ENCODE measurements at places on chromosomes 13 and 19.

DNA sequence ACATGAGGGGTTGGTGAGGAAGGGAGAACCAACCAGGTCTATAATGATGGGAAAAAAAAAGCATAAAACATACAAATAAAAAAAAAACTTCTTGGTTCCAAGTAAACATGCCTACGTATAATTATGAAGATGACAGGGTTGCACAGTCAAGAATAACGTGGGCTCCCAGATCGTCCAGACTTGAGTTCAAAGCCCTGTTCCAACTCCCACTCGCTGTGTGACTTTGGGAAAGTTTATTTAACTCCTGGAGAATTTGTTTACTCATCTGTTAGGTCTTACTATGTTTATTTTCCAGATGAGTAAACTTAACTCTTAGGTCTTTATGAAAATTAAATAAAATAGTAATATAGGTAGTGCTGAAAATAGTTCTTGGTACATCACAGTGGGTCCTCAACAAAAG is 13.8 kb downstream of the STARD13 start:
- no peak for DNase-seq

GRCh38 chr13:27137759-27138158 is 33.9 kb downstream of the USP12 start:
- DNase-seq, result no peak

DNA sequence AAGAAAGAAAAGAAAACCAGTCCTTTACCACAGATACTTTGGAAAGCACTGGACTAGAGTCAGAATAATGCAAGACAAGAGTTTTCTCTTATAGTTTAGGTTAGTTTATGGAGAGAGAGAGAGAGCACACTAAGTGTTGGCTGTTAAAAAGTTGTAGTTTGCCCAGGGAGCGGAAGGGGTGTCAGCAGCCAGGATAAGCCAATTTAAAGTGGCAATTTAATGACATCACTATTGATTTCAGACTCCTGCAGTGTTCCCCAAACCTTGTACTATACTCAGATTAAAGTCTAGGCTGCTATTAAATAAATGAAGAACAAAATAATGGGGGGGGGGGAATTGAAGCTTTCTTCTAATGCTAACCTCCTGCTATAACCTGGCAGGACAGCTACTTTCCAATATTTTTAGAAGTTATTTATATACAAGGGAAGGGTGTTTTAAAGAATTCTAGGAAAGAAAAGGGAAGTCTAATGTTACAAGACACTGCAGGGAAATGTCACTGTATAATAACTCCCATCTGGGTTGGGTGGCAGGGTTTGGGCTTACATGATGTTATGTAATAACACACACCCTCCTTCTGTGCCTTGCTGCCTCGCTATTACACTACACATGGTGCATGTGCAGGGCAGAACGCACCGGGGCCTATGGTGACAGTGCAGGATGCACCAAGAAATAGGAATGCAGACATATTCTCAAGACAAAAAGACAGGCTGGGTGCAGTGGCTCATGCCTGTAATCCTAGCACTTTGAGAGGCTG is 19.9 kb downstream of the TPT1 start:
- no peak for DNase-seq

DNA sequence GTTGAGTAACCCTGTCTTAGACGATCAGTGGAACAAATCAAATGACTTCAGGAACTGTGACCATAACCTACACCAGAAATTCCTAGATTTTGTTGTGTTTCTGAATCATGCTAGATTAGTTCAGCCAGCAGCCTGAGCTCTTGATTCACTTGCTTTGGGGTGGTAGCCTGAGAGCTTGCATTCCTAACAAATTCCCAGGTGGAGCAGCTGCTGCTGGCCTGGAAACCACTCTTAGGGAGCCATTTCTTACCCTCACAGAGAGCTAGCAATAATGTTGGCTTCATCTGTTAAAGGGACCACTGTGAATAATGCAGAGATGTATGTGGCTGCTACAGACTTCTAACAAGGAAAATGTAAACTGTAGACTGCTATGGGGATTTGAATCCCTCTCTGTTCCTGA is 388.1 kb upstream of the PRR20A start:
- DNase-seq, result no peak

DNA sequence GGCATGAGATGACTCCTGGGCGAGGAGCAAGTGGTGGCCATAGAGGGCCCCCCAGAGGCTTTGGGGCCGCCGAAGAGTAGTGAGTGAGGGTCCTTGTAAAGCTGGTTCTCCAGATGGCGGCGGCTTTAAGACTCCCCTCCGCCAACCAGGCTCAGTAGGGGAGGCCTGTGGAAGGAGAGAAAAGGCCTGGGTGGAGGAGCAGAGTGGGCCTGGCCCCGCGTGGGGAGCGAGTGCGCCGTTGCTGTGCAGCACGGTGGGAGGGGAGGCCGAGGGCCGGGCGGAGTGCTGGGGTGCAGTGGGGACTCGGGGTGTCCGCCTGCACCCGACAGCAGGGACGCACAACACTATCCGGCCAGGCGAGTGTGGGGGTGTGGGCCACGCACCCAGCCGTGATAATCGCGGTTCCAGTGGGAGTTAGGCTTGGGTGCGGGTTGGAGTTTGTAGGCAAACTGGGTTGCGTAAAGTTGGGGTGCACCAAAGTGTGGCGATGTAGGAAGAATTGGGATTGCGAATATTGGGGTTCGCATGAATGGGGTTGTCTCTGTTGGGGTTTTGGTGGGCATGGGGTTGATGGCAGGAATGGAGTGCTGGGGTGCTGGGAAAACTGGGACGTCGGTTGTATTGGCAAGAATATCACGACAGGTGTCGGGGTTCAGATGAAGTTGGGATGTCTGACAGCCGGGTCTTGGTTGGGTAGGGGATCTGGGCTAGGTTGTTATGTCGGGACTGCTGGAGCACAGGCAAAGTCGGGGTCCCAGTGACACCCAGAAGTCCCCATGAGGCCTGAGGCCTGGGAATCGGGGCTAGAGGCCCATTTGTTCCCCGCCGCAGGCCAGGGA is 687 bp upstream of the CIRBP start:
- no peak for DNase-seq

DNA sequence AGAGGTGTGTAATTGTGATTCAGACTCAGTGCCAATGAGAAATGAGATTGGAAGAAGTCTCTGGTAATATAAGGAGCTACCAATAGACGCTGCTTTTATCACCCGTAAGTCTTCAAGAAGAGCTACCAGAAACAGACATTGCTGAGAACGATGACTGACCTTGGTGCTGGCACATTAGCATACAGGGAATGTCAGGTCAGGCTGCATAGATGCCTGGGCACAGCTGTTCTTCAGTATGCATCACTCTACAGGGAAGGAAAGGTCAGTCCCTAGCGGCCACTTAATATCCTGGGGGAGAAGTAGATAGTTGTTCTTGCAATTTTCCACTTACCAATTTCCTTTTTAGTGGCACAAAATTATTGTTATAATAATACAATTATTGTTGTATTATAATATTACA is 380.4 kb downstream of the PCDH9 start:
- DNase-seq, result no peak

- DNase-seq, result no peak
Observed at GRCh38 chr13:111865046-111865445, 201.9 kb upstream of the SOX1 start.

- no peak for DNase-seq
Observed at GRCh38 chr13:44118881-44119280, 239.2 kb downstream of the LACC1 start.

- DNase-seq, result no peak
Observed at GRCh38 chr13:106623799-106624460, 56.0 kb upstream of the ARGLU1 start.

DNA sequence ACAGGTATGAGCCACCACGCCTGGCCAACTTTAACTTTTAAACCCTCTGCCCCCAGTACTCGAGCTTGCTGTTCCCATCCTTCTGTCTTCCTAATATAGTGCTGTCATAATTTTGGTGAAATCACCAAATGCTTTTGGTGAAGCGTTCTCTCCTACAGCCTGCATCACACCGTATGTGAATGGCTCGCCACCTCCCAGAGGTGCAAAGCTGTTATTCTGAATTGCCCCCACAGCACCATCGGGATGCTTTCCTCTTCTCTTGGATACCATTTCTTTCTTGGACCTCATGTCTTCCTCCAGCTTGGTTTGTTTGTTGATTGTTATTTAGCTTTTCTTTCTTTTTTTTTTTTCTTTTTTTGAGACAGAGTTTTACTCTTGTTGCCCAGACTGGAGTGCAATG is 53.0 kb upstream of the XPO4 start:
- DNase-seq, result no peak

DNA sequence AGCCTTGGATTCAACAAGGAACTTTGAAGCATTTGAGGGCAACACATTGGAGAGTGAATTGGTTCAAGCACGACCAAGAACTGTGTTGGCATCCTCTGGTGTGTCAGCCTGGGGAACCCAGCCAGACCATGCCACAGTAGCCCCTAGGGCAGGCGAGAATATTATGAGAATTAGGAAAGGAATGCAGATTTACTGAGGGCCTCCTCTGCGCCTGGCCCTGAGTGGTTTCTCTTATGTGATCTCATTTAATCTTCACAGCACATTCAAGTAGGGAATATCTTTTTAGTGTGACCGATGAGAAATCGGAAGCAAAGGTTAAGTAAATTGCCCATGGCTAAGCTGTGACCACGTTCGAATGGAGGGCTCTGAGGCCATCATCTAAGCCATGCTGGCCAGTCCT is 15.3 kb upstream of the ERICH6B start:
- no peak for DNase-seq

DNA sequence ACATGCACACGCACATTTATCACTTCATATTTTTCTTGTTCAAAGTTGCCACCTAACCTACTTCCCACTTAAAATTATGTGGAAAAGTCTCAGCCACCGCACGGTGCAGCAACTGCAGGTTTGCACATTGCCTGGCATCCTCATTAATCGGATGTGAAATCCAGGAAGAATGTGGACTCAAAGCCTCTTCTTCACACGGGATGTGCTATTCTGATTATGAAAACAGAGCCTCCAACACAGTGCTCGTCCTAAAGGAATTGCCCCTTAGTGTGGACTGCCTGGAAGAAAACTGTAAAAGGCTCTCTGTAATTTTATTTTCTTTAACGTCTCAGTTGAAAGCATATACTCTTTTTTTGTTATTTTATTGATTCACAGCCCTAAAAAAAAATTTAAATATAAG is 1303.5 kb downstream of the EFNB2 start:
- no peak for DNase-seq

- DNase-seq, result no peak
Observed at GRCh38 chr13:38518328-38518727, 168.5 kb upstream of the FREM2 start.

DNA sequence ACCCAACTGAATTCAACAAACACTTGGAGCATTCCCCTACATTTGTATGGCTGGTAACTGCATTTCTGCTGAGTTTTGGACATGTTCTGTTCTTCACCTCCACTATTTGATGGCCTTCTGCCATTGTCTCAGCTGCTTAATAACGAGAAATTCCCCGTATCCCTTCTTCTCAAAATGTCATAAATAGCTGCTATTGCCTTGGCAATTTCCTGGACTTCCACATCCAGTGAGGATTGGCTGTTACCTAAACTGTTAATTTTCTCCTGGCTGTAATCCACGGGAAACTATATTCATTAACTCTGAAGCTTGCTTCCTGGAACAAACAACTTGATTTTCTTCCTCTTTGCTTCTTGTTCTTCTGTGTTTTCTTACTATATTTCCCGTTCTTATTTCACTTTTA is 69.5 kb upstream of the TDRD3 start:
- DNase-seq, result no peak

GRCh38 chr19:19232261-19232721 is 20.5 kb downstream of the NCAN start:
- DNase-seq, result no peak

DNA sequence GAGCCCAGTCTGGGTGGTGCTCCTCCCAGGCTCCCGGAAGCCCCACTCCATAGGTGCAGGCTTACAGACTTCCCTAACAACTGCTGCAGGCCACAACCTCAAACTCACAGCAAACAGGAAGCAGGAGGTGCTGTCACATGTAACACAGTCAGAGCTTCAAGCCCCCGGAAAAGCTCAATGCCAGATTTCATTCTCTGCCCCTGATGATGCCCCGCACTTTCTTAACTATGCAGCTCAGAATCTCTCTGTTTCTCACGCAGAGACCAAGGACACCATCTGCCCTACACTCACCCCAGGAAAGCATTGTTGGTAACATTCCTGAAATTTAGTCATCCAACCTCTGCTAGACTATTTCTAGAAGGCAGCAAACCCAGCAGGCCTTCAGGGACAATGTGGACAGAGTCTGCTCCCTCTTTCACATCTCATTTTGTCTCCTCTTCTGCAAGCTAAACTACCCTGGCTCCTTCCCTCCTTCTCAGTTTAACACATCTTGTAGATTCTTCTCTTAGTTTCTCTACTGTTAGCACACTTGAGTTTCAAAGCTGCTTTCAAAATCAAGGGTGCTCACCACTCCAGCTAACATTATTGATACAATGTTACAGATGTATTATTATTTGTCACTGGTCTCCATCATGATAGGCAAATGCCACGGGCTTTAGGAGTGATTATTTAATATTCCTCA is 162.5 kb downstream of the KCTD12 start:
- DNase-seq, result peak; percentile 61

GRCh38 chr13:51585696-51586095 is 1.4 kb downstream of the WDFY2 start:
- DNase-seq, result peak; percentile 8

DNA sequence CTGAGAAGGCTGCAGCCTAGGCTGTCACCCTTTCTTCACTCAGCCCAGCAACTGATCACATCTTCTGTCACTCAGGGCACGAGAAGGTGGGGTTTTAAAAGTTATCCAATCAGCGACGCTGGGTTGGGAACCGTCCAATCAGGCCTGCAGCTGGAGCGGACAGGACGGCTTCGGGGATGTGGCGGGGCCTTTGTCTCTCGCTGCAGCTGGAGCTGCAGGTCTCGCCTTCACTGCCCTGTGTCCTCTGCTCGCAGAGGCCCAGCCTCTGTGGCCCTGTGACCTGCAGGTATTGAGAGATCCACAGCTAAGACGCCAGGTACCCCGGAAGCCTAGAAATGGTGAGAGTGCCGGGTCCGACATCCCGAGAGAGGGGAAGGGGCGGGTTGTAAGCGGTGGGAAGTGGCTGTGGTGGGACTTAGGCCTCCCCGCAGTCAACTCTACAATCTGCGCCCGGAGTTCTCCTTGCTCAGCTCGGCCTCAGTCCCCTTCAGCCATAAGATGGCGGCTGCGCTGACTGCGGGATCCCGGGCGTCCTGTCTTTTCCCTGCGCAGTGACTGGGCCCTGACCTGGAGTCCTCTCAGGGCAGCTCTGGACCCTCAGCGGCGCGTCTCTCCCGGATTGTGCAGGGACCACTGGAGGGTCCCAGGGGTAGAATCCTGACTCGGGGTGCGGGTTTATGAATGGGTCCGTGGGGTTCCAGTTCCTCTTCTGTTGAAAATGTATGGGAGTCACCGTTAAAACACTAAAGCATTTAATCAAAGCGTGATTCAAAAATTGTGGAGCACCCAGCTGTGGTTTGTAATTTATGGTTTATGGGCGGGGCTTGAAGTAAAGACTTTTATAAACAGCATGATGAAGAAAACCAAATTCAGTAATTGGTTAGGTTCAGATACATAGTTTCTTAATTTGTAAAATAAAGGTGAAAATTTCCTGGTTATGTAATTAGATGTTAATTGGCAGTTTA is at the start of gene ZNF714:
TSS of gene ZNF714 (plus strand) at position 193 of the 965 bp plus-strand sequence. CDS start 16,066 bp downstream, outside the sequence.
- DNase-seq, result peak; percentile 79

DNA sequence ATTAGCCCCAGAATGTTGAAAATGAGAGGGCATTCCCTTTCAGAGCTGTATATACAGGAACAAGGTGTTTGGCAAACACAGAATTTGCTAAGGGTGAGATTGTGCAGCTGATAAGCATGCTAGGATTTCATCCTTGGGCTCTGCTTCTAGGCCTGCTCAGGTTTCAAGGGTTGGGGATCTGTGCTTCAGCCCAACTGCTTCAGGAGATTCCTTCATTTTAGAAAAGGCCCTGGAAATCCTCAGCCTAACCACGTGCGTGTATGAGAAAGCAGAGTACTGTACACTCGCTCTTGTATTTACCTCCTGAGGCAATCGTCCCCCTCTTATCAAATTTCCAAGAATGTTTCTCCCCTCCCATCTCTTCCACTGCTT is 291.6 kb upstream of the ARGLU1 start:
- no peak for DNase-seq

Measured in fibroblast of skin of left biceps (primary cell).